ENCODE measurements at places on chromosomes 1 and 21.

- DNase-seq = no peak
Observed at GRCh38 chr1:201883786-201884185, 4.9 kb upstream of the SHISA4 start.

- DNase-seq = no peak
Observed at GRCh38 chr1:174158767-174159251, 511 bp upstream of the RABGAP1L start.

- DNase-seq = no peak
Observed at GRCh38 chr1:42952303-42953001, 6.2 kb downstream of the SLC2A1 start.

GRCh38 chr1:38929054-38929453 lies 12.6 kb downstream of the RHBDL2 start:
- no peak for DNase-seq

DNA sequence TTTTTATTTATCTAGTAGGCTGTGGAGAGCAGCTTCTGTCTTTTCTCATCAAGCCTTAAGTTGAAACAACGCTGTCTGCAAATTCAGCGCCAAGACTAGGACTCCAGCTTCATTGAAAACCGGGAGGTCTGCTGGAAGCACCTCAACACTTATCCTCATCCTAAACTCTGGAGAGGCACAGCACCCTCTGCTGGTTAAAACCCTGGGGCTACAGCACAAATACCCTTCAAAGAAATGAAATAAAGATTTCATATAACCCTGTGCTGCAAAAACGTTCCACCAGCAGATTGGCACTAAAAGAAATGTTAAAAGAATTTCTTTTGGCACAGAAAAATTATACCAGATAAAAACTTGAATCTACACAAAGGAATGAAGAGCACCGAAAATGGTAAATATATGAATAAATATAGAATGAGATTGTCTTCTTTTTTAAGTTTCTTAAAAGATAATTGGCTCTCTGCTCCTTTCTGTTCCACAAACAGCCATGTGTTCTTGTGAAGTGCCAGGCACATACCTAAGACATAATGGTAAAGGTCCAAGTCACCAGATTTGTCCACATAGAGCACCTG lies 227.7 kb upstream of the SAMSN1 start:
- no peak for DNase-seq

- DNase-seq = no peak
Observed at GRCh38 chr1:197690074-197690473, 85.2 kb downstream of the DENND1B start.

DNA sequence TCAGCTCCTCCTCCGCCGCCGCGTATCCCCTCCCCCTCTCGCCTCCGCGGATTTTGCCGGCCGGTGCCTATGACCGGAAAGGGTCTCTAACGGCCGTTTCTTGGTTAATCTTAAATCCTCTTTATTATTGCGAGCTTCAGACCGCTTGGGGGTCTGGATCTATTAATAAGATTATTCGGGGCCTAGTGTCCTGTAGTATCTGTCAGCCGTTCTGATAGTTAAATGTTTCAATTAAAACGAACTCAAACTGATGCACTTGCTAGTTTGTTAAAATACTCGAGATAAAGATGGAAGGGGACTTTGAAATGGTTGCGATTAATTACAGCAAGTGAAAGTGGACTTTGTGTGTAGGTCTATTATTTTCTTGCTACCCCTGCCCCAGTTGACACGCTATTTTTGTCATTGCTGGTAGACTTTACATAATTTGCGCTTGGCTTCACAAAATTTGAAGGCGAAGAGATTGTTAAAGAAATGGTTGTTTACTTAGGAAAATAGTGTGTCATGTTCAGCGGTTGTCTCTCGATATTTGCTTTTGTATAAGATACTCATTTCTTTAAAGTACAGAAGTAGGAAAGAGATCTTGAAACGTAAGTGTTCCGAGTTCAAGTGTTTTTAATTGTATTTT lies 779 bp downstream of the SON start:
- peak; percentile 61 for DNase-seq

Data from NCI-H1417 treated with DMSO at 0.1 percent for 48 hours (cell line).